ENCODE measurements at places on chromosomes 6 and 20.

DNA sequence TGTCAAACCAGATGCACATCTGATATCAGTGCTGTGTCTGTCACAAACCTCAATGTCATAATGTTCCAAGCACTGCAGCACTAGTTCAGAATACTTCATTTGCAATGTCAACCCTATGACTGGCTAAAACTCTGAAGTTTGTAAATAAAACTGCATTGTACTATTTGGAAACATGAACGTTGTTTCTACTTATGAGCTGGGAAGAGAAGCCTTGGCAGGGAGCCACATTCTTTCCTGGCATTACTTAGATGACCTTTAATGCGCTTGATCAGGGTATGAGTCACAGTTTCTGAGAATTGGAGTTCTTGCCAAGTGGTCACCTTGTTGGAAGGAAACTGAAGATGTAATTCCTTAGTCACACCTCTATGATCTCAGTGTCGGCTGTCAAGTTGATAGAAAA lies 664.8 kb upstream of the MMS22L start:
- no peak for DNase-seq

- no peak for DNase-seq
Observed at GRCh38 chr20:36170542-36171215, 16.1 kb downstream of the EPB41L1 start.

DNA sequence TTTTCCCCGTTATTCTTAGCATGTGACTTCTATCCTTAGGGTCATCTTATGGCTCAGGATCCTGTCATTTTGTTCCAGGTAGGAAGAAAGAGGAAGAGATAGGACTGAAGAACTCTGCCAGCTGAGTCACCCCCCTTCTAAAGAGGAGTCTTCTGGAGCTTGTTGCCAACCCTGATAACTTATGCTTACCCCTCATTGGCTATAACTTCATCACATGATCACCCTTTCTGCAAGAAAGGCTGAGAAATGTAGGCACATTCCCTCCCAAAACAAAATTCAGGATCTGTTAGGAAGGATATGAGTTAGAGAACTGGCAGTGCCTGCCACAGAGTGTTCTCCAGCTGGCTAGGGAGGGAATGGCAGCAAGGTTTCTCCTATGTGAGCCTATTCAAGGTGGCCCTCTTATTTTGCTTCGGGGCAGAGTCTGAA lies 35.6 kb downstream of the ARFGEF2 start:
- DNase-seq = no peak

DNA sequence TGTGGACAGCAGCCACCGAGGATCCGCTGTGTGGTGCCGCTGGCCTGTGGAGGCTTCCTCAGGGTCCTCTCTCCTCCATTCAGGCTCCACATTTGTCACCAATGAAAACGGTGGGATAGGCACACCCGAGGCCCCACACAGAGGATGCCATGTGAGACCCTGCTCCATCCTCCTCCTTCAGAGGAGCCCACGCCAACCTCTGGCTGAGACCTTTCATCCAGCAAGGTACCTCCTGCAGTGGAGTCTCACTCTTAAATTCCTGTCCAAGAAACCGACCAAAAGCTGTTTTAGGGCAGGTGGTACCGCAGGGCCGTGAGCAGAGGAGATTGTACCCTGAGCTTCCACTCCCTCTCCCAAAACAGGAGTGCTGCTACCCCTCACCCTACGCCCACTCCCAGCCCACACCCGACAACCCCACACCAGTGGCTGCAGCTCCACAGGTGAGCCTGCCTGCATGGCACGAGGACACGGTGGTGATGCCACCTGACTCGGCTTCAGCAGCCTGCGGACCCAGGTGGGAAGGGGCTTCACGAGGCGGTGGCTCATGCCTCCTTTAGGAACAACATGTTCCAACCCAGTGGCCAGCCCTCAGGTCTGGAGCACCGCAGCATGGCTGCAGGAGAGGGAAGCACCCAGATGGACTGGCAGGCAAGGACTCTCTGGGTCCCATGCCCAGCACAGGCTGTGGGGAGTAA lies 237.6 kb upstream of the AFDN start:
- peak; percentile 12 for DNase-seq

DNA sequence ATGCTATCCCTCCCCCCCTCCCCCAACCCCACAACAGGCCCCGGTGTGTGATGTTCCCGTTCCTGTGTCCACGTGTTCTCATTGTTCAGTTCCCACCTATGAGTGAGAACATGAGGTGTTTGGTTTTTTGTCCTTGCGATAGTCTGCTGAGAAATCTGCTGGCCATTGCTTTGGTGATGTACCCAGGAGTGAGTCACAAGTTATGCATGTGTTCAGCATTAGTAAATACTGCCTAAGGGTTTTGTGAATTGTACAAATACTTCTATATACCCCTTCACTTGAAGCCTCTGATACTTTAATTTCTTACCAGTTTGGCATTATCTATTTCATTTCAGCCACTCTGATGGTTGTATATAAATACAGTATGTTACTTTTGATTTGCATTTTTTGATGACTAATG lies 711.3 kb upstream of the GJE1 start:
- no peak for DNase-seq

GRCh38 chr6:156174031-156174890 lies 602.9 kb upstream of the ARID1B start:
- DNase-seq = no peak

DNA sequence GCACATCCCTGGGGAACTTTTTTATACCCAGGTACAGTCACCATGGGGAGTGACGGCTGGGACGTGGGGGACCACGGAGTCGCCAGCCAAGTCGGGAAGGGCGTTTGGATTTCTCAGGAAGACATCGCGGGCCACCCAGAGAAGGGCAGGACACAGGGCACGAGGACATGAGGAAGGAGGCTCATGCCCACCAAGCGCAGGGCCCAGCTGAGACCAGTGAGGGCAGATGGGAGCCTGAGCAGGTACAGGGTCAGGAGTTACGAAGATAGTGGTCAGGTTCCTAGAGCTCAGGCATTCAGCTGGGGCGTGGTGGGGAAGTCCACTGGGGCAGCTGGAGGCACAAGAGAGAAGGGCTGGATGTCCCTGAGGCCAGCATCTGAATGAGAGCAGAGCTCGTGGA lies 74.6 kb downstream of the ZNF133 start:
- no peak for DNase-seq

DNA sequence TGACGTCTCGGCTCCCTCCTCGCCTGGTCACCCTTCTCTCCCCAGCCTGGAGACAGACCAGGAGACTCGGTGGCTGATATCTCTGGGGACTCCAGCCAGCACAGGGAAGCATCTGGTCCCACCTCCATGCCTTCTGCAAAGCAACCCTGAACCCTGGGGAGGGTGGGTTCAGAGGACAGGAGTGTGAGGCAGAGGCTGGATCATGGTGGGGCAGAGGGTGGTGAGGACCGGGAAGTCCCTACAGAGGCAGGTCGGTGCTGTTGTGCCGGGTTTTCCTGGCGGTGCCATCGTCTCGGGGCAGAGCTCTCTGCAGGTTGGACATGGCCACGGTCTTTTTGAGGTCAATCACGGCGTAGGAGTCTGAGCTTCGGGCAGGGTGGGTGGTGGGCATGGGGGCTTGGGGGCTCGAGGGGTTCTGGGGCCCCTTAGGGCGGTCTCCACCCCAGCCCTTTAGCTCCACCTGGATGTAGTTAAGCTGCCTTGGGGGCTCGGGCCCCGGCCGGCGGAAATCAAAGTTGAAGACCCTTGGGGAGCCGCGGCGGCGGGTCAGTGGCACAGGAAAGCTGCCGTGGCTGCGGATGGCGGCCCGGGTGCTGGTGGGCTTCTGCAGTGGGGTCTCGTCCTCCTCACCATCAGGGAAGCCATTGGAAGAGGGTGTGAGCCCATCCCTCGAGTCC lies 9.2 kb downstream of the FRS3 start:
- DNase-seq = no peak

DNA sequence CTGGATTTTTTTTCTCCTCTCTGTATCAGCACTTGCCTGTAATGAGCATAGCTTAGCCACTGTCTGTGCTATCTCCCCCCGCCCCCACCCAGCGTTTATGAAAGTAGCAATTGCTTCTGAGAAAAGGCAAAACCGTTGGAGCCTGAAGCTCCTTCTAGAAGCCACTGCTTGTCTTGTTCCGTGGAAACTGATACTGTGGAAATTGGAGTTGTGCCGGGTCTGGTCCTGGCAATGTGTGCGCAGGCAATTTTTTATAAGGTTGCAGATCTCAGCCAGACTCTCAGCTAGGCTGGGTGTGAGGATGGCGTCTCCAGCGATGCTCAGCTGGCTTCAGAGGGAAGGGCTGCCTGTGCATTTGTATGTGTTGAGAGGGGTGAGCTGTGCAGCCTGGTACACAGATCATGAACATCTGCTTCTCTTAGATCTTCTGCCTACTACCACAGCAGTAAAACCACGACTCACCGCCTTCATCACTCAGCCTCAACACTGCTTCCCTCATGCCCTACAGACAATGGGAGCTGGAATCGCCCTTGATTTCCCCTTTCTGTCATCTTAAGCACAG lies 72.4 kb upstream of the GTSF1L start:
- no peak for DNase-seq

GRCh38 chr6:99588618-99589289 lies 17.9 kb upstream of the PRDM13 start:
- DNase-seq = peak; percentile 51

DNA sequence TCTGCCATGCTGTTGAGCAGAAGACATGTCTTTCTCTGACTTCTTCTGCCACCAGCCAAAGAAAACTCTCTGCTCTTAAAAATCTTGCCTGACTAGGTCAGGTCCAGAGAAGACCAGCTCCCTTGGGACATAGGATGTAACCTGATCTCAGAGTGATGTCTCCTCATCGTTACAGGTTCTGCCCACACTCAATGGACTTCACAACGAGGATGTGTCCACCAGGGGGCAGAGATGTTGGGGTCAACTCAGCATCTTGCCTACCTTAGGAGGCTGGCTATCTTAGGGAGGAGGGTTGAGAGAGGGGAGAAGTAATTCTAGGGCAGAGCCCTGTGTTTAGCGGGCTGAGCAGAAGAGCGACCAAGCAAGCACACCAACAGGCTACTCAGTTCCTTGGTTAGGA lies 207.6 kb upstream of the CDH4 start:
- peak; percentile 45 for DNase-seq

DNA sequence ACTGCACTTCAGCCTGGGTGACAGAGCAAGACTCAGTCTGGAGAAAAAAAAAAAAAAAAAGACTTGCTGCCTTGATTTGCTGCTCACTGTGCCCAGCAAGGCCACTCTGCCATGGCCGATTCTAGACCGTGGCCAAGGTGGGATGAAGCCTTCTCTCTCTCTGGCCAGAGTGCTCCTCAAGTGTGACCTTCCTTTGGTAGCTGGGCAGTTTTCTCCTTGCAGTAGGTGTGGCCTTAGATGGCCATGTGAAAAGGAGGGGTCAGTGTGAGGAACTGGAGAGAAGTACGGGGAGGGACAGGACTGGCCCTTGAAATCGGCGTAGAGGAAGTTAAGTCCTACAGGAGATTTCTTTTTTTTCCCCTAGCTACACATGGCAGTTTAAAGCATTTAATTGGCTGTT lies 272.0 kb downstream of the ARID1B start:
- DNase-seq = no peak

GRCh38 chr20:15945289-15945688 lies 628.0 kb downstream of the KIF16B start:
- no peak for DNase-seq

GRCh38 chr6:79469376-79470246 lies 67.6 kb downstream of the LCA5 start:
- no peak for DNase-seq

- DNase-seq = no peak
Observed at GRCh38 chr6:74479960-74480359, 725.9 kb downstream of the COL12A1 start.

DNA sequence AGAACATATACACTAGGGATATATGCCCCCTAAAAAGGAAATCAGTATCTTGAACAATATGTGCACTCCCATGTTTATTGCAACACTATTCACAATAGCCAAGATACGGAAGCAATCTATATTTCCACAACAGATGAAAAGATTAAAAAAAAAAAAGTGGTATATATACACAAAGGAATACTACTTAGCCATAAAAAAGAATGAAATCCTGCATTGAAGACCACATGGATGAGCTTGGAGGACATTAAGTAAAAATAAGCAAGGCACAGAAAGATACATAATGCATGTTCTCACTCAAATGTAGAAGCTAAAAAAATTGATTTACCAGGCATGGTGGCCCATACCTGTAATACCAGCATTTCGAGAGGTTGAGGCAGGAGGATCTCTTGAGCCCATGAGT lies 4.6 kb downstream of the GOPC start:
- no peak for DNase-seq

DNA sequence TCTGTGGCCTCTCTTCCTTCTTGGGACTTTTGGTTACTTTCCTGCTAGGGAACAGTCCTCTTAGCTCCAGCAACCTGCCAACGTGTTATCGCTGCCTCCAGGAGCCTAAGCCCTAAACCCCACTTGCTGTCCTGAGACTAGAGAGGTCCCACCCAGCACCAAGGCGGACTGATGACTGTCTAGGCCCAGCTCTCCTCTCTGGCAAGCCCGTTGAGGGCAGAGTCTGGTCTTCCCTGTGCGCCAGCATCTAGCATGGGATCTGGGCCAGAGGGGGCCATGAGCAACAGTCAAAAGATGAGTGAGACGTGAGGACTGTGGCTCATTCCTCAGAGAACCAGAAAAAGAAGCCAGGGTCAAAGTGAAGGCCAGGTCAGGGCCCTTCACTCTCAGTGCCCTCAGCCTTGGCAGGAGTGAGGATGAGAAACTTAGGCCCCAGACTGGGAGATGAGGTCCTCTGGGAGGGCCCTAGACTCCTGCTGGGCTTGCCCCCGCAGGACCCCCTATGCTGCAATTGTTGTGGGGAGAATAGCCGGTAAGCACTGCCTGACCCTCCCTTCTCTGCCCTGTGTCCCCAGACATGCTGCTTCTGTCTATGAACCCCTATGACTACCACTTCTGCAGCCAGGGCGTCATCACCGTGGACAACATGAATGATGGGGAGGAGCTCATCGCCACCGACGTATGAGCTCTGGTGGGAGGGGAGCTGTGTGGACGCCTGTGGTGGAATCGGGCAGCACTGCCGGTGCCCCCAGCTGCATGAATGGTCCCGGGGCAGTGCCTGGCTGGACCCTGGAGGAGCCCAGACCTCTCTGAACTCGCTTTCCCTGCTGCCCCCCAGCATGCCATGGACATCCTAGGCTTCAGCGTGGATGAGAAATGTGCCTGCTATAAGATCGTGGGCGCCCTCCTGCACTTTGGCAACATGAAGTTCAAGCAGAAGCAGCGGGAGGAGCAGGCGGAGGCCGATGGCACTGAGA lies 30.9 kb downstream of the MYH7B start:
- DNase-seq = no peak

DNA sequence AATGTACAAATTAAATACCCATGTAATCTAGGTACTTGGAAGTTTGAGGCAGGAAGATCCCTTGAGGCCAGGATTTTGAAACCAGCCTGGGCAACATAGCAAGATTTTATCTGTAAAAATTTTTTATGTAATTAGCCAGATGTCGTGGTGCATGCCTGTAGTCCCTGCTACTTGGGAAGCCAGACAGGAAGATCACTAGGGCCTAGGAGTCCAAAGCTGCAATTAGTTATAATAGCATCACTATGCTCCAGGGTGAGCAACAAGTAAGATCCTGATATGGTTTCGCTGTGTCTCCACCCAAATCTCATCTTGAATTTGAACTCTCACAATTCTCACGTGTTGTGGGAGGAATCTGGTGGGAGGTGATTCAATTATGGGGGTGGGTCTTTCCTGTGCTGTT lies 535.8 kb downstream of the TENT5A start:
- no peak for DNase-seq

GRCh38 chr20:47220161-47220582 lies 136.3 kb downstream of the ZMYND8 start:
- no peak for DNase-seq

- DNase-seq = peak; percentile 68
Observed at GRCh38 chr6:150004101-150004782, 21.1 kb downstream of the RAET1L start.

All from lower leg skin (tissue), 4 donors.